ENCODE measurements at places on chromosomes 7 and 10.

DNA sequence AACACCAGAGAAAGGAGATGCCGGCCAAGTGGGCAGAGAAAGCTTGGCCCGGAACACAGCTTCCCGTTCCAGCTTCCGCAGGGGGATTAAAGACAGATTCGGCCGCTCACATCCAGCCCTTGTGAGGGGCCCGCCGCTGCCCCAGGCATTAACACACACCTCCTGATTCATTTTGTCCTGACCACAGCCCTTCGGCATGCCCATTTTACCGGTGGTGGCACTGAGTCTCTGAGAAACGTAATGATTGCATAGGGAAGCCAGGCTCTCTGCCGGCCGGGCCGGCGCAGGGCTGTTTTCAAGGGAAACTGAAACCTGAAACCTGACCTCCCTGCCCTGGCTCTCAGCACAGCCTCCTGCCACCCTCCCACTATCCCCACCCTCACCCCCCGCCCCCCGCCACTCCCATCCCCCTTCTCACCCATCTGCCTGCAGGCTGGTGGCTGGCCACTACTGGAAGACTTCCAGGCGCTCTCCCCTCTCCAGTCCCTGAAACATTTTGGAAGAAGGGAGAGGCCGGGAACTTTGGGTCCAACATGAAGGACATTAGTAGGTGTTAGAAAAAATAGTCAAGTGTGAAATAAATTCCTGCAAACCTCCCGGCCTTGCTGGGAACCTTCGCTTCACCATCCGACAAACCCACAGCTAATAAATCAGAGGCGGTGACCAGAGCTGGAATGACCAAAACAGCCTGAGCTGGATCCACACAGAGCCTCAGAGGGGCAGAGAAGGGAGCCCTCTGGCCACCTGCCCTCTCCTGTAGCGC is 83.5 kb upstream of the CUX1 start:
- DNase-seq, result peak; percentile 22

GRCh38 chr10:119199231-119199992 is 8.0 kb upstream of the GRK5 start:
- DNase-seq, result peak; percentile 60

GRCh38 chr7:4159154-4159501 is 523.0 kb upstream of the FOXK1 start:
- no peak for DNase-seq

DNA sequence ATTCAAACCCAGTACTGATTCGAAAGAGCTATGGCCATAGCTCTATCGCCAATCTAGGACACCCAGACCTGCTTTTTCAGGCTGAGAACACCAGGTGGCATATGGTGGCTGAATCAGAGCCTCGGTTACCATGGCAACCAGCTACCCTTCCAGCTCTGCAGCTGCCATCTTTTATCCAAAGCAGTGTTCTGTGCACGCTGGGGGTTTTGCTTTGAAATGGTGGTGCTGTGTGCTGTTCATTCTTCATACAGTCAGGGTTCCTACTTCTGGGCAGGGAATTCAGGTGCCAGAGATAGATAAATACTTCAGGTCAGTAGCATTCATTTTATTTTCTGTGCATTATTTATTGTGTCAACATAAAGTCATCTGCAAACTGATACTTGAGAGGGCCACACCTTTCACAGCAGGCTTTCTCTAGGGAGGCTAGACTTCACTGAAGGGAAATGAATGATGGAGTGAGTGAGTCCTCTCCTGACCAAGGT is 85.4 kb downstream of the AKR1D1 start:
- peak; percentile 84 for DNase-seq

DNA sequence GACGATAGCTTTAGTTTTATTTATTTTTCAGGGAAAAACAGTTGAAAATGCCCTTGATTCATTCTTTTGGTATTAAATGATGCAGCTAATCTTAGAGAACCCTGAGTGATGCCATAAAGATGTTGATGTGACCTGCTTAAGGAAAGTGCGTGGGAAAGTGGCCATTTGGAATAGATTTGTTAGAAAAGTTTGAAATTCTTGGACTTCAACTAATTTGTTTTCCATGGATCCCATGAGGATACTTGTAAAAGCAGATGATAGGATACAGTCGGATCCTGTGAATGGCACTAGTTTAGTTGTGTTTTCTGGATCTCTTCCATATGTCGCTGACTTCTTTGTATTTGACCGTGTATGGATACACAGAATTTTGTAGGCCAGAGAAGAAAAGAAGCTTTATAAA is 69.0 kb downstream of the SEPTIN7 start:
- DNase-seq, result no peak

DNA sequence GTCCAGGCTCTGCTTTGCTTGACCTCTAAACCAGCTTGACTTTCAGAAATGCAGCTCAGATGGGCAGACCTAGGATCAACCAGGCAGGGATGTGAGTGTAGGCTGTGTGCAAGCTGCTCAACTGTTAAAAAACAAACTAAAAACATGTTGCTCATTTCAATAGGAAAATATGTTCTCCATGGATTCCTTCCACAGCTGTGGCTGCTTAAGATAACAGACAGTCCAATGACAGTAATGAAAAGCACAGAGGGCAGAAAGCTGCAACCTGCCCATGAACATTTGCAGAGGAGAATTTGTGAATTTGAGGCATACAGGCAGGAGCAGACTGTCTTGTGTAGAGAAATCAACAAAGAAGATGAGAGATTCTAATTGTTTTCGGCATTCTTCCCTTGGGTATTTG is 534.2 kb downstream of the CCSER2 start:
- no peak for DNase-seq

DNA sequence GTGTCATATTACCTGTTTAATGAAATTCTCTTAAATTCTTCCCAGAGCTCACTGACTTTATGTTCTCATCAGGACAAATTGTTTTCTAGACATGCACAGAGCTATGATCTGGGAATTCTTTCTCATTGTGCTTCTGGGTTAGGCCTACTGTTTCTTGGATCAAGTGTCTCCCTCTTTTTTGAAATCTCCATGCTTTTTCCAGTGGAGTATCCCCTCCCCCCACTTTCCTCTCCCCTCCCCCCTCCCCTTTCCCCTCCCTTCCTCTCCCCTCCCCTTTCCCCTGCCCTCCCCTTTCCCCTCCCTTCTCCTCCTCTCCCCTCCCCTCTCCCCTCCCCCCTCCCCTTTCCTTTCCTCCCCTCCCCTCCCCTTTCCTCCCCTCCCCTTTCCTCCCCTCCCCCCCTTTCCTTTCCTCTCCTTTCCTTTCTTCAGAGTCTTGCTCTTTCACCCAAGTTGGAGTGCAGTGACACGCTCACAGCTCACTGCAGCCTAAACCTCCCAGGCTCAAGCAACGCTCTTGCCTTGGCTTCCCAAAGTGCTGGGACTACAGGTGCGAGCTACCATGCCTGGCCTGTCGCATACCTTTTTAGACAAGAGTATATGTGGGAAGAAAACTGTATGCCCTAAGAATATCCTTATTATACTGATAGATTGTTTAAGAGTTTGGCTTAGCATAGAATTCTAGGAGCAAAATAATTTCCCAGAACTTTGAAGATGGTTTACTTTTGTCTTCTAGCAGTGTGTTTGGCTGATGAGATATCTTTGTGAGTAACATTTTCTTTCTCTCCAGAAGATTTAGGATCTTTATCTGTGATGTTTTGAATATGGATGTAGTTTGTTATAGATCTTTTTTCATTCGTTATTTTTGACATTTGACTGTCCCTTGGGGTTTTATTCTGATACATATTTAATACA is 2.5 kb downstream of the DYNC2I1 start:
- no peak for DNase-seq

DNA sequence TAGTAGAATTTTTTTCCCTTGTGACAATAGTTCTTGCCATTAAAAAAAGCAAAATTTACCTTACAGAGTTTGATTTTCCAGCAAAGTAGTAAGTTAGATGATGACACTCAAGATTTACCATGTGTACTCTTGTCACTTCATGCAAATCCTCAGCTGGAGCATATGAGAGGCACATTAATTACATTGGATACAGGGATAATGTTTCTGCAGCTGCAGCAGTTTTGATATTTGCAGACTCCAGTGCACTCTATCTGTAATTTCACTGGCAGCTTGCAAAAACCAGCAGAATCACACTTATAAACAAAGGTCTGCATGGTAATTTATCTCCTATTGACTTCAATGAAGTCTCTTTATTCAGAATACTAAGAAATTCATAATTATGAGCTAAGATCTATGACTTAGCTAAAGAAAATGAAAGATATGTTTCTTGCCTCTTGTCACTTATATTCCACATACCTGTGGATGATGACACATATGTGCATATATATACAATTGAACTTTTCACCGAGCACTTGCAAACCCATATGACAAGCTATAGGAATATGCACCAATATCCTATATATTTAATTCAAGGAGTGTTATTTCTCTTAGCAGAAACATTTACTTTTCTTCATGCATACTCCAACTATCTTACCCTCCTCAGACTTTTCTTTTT is 530.6 kb downstream of the PHTF2 start:
- DNase-seq, result no peak

DNA sequence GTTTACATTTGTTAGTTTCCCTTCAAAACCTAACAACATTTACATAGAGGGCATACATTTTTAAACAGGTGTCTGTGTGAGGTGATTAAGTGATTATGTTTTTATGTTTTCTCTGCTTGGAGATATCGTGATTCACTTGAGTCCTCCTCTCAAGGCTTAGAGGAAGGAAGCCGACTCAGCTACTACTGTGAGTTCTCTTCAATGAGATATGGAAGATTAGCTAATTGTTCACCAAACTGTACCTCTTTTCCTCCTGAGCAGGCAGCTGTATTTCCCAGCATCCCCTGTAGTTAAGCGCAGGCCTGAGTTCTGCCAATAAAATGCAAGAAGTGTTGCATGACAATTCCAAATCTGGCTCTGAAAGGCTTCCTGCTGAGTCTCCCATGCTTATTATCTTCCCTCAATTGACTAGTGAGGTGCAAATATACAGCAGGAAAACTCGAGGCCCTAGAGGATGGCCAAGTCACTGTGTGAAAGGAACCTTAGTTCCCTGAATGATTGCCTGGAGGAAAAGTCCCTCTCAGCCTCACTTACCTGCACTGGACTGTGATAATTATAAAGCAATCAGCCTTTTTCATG is 528.7 kb downstream of the GRM8 start:
- no peak for DNase-seq

DNA sequence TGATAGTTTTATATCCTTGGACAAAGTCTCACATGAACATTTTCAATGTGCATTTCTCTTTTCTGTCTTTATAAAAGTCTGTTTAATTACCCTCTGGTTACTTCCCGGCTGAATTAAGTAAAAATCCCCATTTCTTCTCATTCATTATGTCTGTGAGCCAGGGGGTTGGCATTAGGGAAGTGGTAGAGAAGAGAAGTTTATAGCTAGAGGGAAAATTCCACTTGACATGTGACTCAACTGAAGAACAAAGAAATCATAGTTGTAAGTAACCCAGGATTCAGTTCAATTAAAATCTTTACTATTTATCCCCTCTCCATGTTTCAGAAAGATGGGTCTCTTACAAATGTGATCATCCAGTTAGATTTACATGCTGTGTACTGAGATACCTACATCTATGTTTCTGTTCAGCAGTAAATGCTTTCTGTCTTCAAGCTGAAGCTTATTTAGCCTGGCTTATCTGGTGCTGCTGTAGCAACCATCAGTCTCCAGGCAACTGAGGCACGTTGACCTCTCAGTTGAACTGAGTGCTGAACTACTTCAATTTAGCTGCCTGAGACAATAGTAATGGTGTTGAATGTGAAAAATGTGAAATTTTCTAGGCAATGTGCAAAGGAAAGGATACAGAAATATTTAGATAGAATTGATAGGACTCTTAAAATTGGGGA is 181.6 kb downstream of the MLLT10 start:
- DNase-seq, result no peak

- DNase-seq, result no peak
These were observed 509.7 kb upstream of the AKR1E2 start for GRCh38 chr10:4316161-4316810.

DNA sequence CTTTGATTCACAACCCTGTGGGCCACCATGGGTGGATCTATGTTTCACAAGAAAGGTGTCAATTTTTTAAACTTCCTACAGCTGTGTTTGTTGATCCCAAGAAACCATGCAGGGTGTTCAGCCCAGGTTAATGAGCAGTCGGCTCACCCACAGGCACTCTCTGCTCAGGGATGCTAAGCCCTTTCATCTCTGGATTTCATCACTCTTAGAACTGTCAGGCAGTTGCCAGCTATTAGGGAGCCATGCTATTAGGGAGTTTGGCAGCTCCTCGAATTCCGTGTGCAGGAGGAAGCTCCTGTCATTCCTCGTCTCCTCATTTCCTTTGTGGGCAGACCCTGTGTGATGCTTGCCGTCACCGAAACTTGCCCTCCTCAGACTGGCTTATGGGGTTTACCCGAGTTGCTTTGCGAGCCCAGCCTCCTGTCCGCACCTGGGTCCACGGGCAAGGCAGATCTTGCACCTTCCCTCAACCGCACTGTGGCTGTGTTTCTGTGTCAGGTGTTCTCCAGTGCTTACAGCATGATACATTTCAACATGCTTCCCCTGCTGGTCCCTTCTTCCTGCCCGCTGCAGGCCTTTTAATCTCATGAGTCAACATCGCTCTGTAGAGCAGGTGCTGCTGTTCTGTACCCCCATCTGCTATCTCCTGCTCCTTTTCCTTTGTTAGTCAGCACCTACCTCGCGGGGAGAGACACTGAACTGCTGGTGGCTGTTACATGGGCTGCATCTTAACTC is 509.8 kb downstream of the SUGCT start:
- no peak for DNase-seq

DNA sequence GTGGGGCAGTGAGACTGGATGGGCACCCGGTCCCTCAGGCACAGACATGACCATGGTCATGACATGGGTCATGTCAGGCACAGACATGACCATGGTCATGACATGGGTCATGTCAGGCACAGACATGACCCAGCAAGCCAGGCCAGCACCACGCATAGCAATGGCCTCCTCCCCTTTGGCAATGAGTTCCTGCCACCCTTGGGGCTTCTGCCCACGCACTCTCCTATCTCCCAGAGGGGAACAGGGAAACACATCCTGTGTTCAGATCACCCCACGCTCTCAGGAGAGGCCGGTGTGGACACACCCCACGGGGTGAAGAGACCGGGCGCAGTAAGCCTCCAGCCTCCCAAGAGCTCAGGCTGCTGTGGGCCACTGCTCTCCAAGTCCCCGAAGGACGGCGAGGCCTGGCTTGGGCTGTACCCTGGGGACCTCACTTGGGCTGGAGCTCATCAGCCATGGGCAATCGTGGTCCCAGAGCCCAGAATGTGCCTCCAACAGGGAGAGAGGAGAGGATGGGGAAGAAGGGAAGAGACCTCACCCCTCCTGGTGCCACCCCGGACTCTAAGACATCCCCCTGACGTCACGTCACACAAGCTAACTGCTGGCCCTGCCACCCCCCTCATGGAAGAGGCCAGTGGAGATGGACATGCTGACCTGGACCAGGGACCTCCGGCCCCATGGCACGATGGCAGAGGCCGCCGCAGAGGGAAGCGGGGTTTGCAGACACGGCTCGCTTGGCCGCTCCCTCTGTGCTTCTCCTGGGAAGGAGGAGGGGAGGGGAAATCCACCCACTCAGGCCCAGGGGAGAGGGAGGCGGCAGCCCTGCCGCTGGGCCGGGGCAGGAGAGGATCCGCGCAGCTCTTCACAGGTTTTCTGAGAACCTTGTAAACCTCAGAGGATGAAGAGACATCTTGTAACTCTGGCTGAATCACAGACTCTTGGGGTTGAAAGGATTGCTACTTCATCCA is 269.6 kb downstream of the ELFN1 start:
- DNase-seq, result peak; percentile 45

- DNase-seq, result no peak
These were observed 6.4 kb upstream of the DYNC2I1 start for GRCh38 chr7:158849768-158850544.

Measured in CD4-positive, alpha-beta T cell treated with Interleukin-4 for 1 hour (primary cell).